ENCODE measurements at places on chromosomes 12 and 14. TPM values are rescaled to one million over a fixed set of nuclear protein-coding genes. Genes with fewer than 3 reads are reported as not detected.

Gene CALCOCO1
- 122 TPM for total RNA-seq

Gene STXBP6
- total RNA-seq = 1.1 TPM

Gene CCDC77
- 11.8 TPM for total RNA-seq

Gene ABCD2
- 2.7 TPM for total RNA-seq

Gene TPPP2
- total RNA-seq = not detected

Gene DEGS2
- total RNA-seq = 0.56 TPM

Gene IRAK4
- 97.9 TPM for total RNA-seq

Gene GDF3
- total RNA-seq = not detected

Gene ACOT6
- not detected for total RNA-seq

Gene ANKS1B
- 8.0 TPM for total RNA-seq

Gene CD9
- 86.7 TPM for total RNA-seq

Gene CISTR
- total RNA-seq = not detected

Gene DBX2
- total RNA-seq = not detected

Gene C12orf60
- 1.1 TPM for total RNA-seq

Gene CAPZA3
- not detected for total RNA-seq

Gene HOXC10
- total RNA-seq = not detected

Gene EML5
- total RNA-seq = 2.7 TPM

Gene CCND2
- total RNA-seq = 56.1 TPM

Gene TRPV4
- total RNA-seq = 5.0 TPM

Gene CMA1
- total RNA-seq = not detected

Gene RNU4-1
- not detected for total RNA-seq

Gene ALDH2
- 47.4 TPM for total RNA-seq

Gene DDIT3
- 19.7 TPM for total RNA-seq

Gene SERPINA6
- not detected for total RNA-seq

Gene CD163L1
- 74.9 TPM for total RNA-seq

Gene DEPDC4
- total RNA-seq = 0.64 TPM

Gene CLEC7A
- total RNA-seq = 51.8 TPM

Gene GALNT8
- 1.4 TPM for total RNA-seq

Gene KLHL33
- total RNA-seq = 2.9 TPM

Gene FOXM1
- 10.2 TPM for total RNA-seq

Gene SPSB2
- 12.9 TPM for total RNA-seq
